Stimulated activated CD4-positive, alpha-beta T cell treated with anti-CD3 and anti-CD28 coated beads, Interleukin-1b, Interleukin-23, amount 100 ng/mL, for 48 hours (primary cell): ENCODE measurements at places on chromosomes 1 and 21.

- no peak for DNase-seq
Observed at GRCh38 chr1:94079080-94079940, 41.6 kb downstream of the ABCA4 start.

DNA sequence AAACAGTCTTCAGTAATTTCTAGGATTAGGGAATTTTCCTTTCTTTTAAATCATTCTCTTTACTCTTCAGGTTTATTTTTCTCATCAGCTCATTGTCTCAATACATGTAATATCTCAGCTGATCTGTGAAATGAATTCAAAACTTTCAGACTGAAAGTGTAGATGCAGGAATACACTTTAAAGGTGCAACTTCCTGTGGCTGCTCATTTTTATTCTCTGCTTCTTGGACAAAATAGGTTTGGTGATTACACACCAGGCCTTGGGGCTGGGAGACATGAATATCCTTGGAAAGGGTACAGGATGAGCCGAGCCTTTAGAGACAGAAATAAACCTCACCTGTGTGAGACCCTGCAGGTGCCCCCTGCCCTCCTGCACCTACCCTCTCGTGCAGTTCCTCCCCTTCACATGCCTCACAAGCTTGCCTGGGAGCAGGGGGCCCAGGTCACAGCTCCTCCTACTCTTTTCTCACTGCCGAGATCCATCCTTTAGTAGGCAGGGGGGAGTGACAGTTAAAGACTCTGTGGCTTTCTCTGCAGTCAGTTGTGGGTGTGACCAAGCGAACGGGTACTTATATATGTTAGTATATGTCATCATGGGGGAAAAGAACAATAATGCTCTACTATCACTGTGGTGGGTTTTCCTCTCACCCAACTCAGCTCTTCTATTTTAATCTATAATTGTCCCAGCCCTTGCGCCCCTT, 23.6 kb downstream of the XCL2 start:
- peak; percentile 46 for DNase-seq

DNA sequence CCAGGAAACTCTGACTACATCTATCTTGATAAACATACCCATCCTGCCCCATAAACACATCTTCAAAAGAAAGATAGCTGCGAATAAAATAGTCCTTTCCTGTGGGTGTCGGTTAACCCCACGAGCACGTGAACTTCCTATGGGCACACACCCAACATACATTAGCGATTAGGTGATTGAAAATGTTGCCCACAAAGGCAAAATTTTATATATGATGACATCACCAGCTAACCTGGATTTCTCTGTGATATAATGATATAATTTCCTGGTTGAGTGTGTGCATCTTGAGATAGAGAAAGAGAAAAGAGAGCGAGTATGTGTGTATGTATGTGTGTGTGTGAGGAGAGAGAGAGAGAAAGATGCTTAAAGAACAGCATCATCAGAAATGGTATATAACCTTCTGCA, 296.1 kb downstream of the PTPRC start:
- peak; percentile 45 for DNase-seq

- DNase-seq, result no peak
Observed at GRCh38 chr1:115893545-115893944, 52.6 kb upstream of the NHLH2 start.

DNA sequence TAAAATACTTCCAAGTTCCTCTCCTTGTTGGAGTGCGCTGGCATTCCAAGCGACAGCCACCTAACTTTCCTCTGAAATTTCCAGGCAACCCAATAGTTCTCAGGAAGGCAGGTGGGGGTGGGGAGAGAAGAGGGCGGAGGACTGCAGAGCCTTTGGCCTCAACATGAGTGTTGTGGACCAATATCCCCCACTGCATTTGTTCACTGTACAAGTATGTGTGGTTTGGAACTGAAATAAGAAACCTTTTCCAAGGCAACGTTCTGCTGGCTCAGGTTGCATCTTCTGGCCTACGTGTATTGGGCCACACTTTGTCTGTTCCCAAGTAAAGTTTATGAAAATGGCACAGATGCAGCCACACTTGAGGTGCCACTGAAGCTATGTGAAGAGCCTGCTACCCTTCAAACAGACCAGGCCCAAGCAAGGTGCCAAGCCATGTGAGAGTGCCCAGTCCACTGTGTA, 153.4 kb downstream of the DHRS3 start:
- no peak for DNase-seq

DNA sequence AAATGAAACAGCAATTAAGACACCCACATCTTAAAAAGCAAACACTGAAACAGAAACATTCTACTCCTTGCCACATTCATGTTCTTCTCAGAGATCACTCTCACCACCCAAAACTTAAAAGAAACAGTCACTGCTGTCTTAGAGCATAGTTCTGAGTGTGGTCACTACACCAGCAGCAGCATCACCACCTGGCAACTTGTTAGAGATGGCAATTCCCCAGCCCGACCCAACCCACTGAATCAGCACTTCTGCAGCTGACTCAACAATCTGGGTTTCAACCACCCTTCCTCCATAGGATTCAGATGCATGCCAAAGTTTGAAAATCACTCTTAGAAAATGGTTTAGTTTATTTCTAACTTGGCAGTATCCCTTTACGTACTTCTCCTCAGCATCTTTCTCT, 126.1 kb downstream of the CDC42BPA start:
- peak; percentile 42 for DNase-seq

DNA sequence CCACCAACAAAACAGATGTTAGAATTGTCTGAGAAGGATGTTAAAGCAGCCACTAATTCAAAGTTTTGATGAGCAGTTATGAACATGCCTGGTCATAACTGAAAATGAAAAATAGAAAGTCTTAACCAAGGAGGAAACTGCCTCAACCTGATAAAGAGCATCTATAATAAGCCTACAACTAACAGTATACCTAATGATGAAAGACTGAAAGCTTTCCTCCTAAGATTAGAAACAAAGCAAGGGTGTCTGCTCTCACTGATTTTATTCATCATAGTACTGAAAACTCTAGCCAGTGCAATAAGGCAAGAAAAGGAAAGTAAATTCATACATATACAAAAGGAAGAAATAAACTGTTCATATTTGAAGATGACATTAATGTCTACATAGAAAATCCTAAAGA, 82.0 kb downstream of the KCNK1 start:
- DNase-seq, result no peak

DNA sequence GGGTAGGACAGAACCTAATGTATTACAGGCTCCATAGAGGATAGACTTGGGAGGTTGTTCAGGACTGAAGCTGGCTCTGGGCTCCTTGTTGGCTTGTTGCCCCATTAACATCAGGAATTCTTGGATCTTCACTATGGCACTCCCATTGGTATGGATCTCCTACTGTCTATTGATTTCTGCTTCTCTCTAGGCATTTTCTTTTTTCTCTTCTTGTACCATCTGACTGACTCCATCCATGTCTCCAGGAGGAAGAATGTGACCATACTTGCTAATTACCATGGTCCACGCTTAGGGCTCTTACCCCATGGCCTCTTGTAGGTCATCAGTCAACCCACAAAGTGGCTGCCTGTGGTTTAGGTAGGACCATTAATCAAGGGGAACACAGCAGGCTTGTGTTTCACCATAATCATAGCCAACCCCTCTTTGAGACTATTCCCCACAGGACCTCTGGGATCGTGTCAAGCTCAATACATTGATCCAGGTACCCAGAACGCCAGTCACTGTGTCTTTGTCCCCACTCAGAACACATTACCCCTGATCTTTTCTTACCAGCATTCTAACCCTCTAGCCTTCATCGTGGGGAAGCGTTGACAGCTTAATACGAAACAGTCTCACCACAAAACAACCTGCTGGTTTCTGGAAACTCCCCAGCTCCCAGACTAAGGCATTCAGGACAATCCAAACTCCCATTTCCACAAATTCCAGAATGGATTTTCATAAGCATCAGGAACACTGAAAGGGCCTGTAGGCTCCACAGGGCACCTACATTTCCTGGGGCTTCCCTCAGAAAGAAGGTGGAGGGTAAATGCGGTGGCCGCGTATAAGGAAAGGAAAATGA, 97.1 kb downstream of the ETS2 start:
- no peak for DNase-seq

DNA sequence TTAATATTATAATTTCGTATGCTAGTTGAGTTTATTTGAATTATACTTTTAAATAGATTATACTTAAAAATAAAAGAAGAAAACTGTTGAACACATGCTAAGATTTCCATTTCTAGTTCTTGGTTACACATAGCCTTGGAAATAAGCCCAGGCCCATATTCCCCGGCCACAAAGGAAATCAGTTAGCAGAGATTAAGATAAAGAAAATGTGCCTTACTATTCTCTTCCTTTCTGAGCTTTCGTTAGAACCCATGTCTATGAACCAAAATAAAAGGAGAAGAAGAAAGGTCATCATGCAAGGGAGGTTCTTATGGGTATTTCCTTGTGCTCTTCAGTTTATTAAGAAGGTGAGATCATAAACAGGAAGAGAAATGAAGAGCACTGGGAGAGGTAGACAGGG, 32.3 kb upstream of the CRP start:
- no peak for DNase-seq

DNA sequence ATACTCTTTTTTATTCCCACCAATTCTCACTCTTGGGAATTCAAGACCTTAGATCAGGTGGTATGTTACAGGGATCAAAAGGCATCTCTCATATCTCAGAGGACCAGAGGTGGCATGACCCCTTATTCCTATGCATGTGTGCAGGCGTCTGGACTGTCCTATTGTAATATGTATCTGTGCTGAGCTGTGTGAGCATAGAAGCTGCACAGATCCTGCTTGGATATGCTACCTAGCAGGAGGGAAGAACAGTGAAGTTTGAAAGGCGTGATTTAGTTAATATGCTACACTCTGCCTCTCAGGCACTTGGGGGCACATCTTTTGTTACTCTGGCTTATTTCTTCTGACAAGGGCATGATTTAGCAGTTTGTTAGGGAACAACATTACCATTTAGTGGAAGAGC, 86.7 kb upstream of the ZRANB2 start:
- DNase-seq, result no peak

GRCh38 chr1:167599957-167600581, 30.0 kb upstream of the RCSD1 start:
- peak; percentile 33 for DNase-seq

- no peak for DNase-seq
Observed at GRCh38 chr1:89974696-89975470, 20.0 kb upstream of the ZNF326 start.

GRCh38 chr1:183580281-183580682, 10.0 kb downstream of the NCF2 start:
- no peak for DNase-seq
